ENCODE measurements at places on chromosomes 1 and 21.
A peak's percentile ranks its signal among the peaks of the same experiment; 100 is the strongest.

DNA sequence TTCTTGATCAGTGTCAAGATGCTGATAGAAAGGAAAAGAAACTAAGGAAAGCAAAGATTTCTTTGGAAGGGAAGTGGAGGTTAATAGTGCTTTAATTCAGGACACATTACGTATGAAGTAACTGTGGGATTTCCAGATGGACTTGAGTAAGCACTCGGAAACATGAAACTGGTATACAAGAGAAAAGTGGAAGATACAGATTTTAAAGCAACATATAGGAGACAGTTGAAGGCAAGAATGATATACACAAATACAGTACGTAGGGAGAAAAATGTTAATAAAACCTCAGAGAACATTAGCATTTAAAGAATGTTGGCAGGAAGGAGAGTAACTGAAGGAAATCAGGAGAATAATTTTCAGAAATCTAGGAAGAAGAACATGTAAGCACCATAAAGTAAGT lies 730.9 kb upstream of the ADGRL2 start:
- no peak for DNase-seq

DNA sequence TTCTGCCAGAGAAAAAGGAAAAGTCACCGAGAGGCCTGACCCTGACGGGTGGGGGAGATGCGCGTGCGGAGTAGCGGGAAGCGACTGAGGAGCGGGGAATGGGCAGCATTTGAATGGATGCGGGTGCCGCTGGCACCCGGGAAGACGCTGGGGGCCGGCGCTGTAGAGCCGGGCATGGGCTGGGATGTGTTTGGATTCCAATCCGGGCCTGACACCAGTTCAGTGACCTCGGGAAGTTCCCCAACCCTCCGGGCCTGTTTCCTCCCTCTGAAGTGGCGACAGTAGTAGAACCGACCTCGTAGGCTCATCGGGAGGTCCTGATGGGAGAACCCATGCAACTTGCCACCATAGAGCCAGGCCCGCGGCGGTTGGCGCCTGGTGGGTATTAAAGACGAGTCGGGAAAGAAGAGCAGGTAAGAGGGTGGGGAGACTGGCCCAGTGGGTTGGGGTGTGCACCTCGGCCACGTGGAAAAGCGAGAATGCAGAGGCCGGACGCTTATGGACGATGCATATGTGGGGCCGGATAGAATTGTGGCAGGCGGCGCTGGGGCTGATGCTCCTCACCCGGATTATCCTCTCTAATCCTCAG lies 642 bp upstream of the SLC16A1 start:
- no peak for DNase-seq

GRCh38 chr1:111148376-111148881 lies 8.4 kb downstream of the CEPT1 start:
- DNase-seq, result no peak

DNA sequence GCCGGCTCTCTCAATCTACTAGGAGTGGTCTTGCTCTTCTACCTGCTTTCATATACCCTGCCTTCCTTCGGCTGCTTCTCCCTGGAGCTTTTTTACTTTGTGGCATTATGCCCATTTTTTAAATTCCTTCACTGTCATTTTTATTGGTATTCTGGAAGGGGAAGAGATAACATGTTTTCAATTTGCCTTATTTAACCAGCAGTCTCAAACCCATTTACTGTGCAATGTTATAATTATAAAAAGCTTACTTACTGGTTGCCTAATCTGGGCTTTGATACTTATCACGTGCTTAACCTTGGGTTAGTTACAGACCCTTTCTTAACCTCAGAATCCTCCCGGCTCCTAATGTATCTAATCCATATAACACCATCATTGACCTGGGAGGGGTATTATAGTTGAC lies 128.1 kb downstream of the SIPA1L2 start:
- no peak for DNase-seq

DNA sequence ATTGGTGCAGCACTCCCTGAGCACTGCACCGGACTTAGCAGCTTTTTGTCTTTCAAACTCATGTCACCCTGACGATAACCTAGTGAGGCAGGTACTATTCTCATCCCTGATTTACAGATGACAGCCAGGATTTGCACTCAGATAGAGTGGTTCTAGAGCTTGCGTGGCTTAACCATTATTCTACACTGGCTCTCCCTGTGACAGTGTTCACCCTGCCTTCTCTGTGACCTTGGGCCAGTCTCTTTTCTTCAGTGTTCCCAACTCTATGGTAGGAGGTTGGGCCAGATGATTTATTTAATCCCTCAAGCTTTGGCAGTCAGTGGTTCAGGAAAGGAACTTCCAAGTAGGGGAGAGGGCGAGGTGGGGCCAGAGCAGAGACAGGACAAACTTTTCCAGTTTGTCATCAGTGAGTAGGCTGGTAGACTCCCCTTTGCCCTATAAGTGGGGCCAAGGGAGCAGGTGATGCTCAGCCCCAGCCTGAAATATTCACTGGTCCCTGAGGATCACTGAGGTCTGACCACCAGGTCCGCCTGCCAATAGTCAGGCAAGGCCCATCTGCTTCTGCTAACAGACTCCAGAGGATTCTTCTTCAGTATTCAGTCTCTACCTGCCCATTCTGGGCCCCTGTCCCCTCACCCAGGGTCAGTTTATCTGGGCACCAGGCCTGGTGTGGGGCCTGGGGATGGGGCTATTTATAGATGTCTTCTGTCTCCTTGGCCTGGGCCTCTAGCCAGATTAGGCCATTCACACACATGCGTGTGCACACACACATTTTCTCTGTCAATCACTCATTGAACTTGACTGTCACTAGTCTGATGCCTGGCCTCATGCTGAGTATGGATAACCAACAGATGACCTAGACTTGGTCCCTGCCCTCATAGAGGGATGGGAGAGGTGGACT lies 8.8 kb upstream of the FABP3 start:
- no peak for DNase-seq

GRCh38 chr21:37797403-37797802 lies 118.9 kb downstream of the KCNJ6 start:
- no peak for DNase-seq

GRCh38 chr21:35976481-35976880 lies 83.8 kb downstream of the SETD4 start:
- no peak for DNase-seq

DNA sequence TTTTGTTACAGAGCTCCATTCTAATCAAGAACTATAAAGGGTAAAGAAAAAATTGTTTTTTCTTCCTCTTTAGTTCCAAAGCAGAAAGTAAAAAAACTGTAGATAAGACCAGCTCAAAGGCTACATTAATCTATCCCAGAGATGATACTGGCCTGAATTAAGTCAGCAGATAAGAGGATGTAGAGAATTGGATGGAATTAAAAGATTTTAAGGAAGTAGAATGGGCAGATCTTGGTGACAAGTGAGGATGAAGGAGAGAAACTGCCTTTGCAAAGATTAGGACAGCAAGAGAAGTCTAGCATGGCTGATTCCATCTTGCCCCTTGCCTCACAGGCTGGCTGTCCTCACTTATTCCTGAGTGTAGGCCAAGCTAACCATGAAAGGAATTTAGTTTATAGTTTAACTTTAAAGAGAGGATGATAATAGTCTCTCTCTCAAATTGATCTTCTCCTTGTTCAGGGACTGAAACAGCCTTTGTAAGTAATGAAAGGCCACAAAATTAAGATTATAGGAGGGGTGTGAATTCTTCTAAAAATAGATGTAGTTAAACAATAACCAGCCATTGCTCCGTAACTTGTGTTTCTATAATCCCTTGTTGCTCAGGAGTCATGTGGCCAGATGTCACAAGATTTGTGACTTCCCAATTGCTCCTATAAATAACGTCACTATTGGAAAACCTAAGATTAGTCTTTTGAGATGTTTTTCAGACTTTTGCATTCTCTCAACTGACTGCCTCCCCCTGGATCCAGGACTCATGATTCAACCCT lies 265.0 kb upstream of the USP24 start:
- DNase-seq, result no peak

DNA sequence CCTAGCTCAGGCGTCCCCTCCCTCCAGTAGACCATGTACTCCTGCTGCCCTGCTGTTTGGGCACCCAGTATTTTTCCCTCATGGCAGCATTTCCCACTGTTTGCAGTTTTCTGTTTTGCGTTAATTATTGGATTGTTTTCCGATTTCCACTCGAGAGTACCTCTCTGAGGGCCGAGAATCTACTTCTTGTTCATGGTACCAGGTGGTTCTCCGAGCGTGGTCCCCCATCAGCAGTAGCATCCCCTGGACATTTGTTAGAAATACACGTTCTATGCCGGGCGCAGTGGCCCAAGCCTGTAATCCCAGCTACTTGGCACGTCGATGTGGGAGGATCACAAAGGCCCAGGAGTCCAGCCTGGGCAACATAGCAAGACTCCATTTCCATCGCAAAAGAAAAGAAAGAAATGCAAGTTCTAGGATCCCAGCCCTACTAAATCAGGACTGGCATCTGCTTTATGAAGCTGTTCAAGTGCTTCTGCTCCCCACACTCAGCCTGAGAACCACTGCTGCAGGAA lies 690 bp downstream of the RRP1 start:
- DNase-seq, result no peak

DNA sequence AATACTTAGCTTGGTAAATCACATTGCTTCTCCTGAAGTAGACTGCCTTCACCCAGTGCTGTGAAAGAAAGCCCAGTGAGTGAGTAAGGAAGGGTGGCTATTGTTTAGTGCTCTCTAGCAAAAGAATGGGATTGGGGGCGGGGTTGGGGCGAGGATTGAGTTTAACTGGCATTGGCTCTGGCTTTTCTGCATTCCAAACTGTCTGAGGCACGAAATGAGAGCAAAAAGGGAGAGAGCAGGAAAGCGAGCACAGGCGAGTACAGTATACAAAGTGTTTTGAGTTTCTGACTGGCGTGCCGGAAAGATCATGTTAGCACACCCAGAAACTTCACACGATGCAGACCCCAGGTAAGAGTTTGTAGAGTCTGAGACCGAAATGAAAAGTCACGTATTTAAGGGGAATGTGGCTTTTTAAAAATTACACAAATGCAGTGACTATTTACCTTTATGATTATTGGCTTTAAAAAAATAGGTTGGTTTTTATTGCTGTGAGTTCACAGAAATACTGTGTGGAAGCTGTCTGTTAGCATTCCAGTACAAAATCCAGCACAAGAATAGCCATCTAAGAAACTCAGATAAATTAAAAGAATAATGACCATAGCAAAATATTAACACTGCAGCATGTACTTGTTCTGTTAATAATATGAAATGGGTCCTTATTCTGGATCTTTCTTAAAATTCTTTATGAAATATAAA lies 155.4 kb downstream of the CLEC20A start:
- peak; percentile 80 for DNase-seq

- DNase-seq, result no peak
These were observed 51.3 kb upstream of the PLA2G2C start for GRCh38 chr1:20237646-20238045.

DNA sequence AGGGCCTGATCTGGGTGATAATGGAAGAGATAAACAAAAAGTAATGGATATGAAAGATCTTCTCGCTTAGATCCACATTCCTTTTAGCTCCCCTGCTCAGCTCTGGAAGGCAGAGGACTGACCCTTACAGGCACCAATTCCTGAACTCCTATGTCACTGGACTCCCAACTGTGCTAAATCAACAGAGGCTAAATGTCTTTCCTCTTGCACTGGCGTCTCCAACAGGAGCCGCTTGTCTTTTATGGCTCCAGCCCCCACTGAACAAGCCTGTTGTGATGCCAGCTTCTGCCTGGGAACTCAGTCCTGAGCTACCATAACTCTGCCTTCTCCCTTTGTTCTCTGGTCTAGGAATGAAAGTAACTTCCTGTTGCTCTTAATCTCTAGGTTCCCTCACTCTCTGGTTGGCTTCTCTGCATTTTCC lies 142.1 kb upstream of the COL11A1 start:
- DNase-seq, result peak; percentile 68

DNA sequence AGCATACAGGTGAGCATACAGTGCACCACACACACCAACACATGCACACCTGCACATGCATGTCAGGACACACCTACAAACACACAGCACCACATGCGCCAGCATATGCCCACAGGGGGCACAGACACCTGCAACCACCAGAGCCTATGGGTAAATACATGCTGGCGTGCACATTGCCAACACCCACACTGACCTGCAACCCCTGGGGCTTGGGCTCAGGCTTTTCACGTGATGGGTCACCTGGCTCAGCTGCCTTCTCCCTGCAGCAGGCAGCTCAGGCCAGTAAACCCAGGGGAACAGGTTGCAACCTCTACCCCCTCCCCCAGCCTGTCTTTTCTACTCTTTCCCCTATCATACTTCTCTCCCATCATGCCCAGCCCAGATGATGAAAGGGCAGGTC lies 8.1 kb downstream of the CD247 start:
- DNase-seq, result no peak

GRCh38 chr1:229888561-229889001 lies 178.5 kb upstream of the GALNT2 start:
- DNase-seq, result no peak

DNA sequence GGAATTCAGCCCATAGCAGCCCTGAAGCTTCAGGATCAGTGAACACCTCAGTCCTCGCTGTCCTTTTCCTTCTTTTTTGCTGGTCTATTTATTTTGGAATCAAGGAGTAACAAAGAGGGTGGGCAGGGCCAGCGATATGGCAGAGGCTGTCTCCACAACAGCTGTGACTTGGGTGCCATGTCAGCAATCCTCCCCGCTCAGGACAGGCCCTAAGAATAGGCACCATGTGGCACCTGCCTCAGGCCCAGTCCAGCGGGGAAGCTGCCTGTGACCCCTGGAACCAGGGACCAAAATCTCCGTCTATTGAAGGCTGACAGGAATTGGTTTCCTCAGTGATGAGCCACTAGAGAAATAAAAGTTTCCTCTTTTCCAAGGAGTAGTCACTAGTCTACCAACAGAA lies 58.6 kb upstream of the TNR start:
- no peak for DNase-seq

GRCh38 chr1:181391301-181391900 lies 91.9 kb upstream of the CACNA1E start:
- no peak for DNase-seq

- DNase-seq, result no peak
These were observed 63.8 kb downstream of the FBXO2 start for GRCh38 chr1:11590395-11590794.

DNA sequence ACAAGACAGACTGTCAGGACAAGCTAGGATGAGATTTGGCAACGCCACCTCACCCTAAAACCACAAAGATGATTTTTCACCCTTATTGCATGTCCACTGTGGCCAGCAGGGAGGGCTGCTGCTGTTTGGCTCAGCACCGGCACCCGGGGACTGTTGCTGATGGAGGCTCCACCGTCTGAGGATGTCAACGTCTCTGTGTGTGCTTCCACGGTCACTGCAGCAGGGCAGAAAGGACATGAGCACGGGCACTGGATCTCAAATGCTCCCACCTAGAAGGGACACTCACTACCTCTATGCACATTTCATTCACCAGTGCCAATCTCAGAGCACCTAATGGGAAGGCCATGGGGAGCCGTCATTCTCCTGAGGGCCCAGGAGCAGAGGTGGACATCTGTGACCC lies 599.6 kb downstream of the PTPRU start:
- no peak for DNase-seq

- no peak for DNase-seq
These were observed 3.8 kb upstream of the ZNF692 start for GRCh38 chr1:248862695-248862997.
